ENCODE measurements at places on chromosomes 7 and 10.
A peak's percentile ranks its signal among the peaks of the same experiment; 100 is the strongest.

DNA sequence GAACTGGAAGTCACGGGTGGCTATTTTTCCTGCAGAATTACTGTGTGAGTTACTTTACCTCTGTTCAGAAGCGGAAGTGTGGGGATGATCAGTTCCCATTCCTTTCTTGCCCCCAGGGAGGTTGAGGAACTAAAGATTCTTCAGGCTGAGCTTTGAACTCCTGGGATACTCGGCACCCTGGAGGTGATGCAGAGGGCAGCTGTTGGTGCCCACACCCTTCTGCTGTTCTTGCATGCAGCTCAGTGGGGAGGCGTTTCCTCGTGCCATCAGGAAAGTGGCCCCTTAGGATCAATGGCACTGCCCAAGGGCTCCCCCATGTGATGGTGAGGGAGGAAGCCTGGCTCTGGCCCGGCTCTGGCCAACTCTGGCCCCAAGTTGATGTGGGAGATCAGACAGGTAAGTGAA lies 44.7 kb upstream of the MXI1 start:
- DNase-seq = no peak

- DNase-seq = no peak
Observed at GRCh38 chr10:132443983-132444876, 47.2 kb downstream of the PWWP2B start.

DNA sequence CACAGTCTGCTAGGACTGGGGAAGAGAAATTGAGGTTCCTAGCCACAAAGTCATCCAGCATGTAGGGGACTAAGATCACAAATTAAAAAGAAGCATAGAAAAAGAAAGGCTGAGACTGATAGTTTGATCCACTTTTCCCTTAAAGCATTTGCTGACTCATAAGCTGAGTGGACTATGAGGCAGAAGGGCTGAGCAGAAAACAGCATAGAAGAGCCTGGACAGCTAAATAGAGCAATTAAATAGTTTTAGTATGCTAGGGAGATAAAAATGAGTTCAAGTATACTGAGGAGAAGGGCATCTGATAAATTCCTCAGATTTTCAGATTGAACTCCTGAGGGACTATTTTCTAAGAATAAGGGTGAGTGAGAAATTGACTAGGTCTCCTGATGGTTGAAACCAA lies 155.9 kb upstream of the EGR2 start:
- DNase-seq = no peak

- DNase-seq = no peak
Observed at GRCh38 chr7:28953633-28954032, 4.5 kb downstream of the TRIL start.

GRCh38 chr7:55177068-55177530 lies 158.3 kb downstream of the EGFR start:
- DNase-seq = no peak

- peak; percentile 37 for DNase-seq
Observed at GRCh38 chr10:72834183-72834825, 59.2 kb upstream of the OIT3 start.
